KBM-7 (cell line): ENCODE measurements at places on chromosomes 6 and 20.
A peak's percentile ranks its signal among the peaks of the same experiment; 100 is the strongest.

DNA sequence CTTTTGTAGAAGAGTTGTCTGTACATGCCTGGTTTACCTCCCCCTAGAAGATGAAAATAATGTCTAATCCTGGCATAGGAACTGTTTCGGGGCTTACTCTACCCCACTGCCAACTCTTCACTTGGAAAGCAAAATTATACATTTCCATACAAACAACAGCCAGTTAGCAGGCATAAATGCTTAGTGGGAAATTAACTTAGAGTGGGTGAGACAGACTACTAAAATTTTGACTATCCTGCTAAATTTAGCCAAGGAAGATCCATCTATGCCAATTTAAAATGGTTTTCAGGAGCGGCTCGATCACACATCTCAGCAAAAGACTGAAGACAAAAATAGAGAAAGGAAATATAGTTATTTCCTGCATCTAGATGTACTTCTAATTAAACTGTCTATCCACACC lies 221.2 kb downstream of the TPBG start:
- no peak for DNase-seq

- DNase-seq: no peak
Observed at GRCh38 chr6:52227495-52227894, 16.8 kb downstream of the IL17F start.

GRCh38 chr6:875012-875411 lies 182.1 kb upstream of the EXOC2 start:
- DNase-seq: no peak

DNA sequence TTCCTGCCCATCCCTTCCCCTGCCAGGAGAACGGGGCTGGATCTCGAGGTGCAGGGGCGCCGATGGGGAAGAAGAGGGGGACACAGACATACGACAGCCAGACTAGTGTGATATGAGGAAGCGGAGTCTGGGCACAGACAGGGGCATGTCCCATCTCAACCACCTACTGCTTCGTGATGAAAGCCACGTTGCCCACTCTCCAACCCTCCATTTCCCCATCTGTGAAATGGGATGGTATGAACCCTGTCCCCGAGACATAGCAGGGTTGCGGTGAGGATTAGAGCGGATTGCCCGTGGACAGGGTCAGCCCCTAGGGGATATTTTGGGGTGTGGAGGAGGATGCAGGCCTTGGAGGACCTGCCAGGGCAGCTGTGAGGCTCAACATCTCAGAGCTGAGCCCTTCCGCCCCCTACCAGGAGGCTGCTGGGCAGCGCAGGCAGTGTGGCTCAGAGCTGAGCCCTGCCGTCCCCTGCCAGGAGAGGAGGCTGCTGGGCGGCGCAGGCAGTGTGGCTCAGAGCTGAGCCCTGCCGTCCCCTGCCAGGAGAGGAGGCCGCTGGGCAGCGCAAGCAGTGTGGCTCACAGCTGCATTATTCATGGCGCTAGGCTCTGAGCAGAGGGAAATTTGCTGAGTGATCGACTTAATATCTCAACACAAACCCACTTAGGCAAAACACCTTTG lies 71.7 kb downstream of the GRM4 start:
- no peak for DNase-seq

GRCh38 chr6:79038061-79038460 lies 40.0 kb downstream of the PHIP start:
- no peak for DNase-seq

GRCh38 chr20:56624786-56625681 lies 4.1 kb upstream of the TFAP2C start:
- DNase-seq: no peak

GRCh38 chr6:3415082-3415453 lies 41.8 kb downstream of the SLC22A23 start:
- DNase-seq: no peak

GRCh38 chr6:89260832-89261231 lies 43.7 kb upstream of the GABRR1 start:
- DNase-seq: peak; percentile 83

GRCh38 chr6:136501096-136501495 lies 49.1 kb downstream of the MAP7 start:
- DNase-seq: peak; percentile 45

- no peak for DNase-seq
Observed at GRCh38 chr20:37522260-37523011, 1.4 kb downstream of the NNAT start.

GRCh38 chr20:17835934-17836300 lies 132.7 kb downstream of the SNX5 start:
- DNase-seq: no peak

GRCh38 chr6:8130399-8130798 lies 28.1 kb upstream of the EEF1E1 start:
- no peak for DNase-seq

DNA sequence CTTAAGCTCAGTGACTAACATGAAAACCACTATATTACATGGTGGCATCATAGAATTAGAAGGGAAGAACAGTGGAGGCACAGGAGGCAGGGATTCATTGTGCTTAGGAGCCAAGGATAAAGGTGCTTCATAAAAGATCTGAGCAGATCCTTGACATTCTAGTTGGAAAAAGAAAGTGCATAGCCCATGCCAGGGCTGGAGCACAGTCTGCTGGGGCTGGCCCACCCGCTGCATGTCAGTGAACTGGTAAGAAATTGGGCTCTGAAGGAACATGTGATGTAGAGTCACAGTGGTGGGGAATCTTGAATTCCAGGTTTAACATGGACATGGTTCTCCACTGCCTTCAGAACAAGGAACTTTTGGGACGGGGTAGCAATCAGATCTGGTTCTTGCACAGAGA lies 20.4 kb downstream of the MYLIP start:
- DNase-seq: no peak

- no peak for DNase-seq
Observed at GRCh38 chr6:17186925-17187324, 85.1 kb downstream of the STMND1 start.

GRCh38 chr6:31874836-31875572 lies 3.8 kb downstream of the SLC44A4 start:
- no peak for DNase-seq

GRCh38 chr20:32963176-32963575 lies 41.1 kb downstream of the SUN5 start:
- DNase-seq: no peak

- DNase-seq: no peak
Observed at GRCh38 chr20:3560578-3560977, 89.8 kb downstream of the ATRN start.

GRCh38 chr20:63440366-63440955 lies 32.0 kb downstream of the KCNQ2 start:
- no peak for DNase-seq

GRCh38 chr6:50390416-50390815 lies 322.9 kb upstream of the TFAP2D start:
- no peak for DNase-seq

DNA sequence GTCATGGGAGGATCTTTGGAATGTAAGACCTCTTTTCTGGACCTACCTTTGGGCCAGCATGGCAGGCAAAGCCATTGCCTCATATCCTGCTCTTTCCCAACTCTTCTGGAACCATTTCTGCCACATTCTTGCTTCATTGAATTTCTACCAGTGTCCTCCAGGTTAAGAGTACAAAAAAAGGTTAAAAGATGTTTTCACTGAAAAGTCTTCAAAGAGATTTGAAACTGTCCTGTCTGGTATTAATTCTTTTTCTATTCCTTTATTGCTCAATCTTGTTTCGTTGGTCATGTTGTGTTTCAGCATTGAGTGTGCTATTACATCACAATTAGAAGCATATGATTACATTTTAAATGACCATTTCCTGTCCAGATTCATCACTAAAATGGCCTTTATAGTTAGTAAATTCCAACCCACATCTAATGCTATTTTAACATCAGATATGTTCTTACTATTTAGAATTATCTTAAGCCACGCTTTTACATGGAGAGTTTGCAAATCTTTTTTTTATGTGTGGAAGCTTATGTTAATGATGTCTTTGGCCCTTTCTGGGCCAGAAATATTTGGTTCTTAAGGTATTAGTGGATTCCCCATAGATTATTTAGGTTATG lies 450.9 kb downstream of the GJA1 start:
- DNase-seq: no peak

- peak; percentile 41 for DNase-seq
Observed at GRCh38 chr6:38034274-38034914, 214.9 kb downstream of the ZFAND3 start.

GRCh38 chr20:14741616-14742015 lies 404.2 kb upstream of the FLRT3 start:
- no peak for DNase-seq

- DNase-seq: no peak
Observed at GRCh38 chr6:47180633-47181032, 129.1 kb downstream of the TNFRSF21 start.

GRCh38 chr6:50264995-50265571 lies 215.4 kb upstream of the DEFB112 start:
- DNase-seq: peak; percentile 5

GRCh38 chr6:112221981-112222852 lies 32.1 kb downstream of the LAMA4 start:
- DNase-seq: no peak

- DNase-seq: no peak
Observed at GRCh38 chr6:14353281-14353680, 235.7 kb downstream of the CD83 start.

- no peak for DNase-seq
Observed at GRCh38 chr6:140193269-140193668, 818.8 kb upstream of the CITED2 start.

- DNase-seq: no peak
Observed at GRCh38 chr6:108831104-108831503, 17.1 kb upstream of the ARMC2 start.

- no peak for DNase-seq
Observed at GRCh38 chr6:41077536-41077935, 4.8 kb downstream of the NFYA start.

GRCh38 chr6:138346302-138347195 lies 31.2 kb upstream of the SMIM28 start:
- DNase-seq: no peak

DNA sequence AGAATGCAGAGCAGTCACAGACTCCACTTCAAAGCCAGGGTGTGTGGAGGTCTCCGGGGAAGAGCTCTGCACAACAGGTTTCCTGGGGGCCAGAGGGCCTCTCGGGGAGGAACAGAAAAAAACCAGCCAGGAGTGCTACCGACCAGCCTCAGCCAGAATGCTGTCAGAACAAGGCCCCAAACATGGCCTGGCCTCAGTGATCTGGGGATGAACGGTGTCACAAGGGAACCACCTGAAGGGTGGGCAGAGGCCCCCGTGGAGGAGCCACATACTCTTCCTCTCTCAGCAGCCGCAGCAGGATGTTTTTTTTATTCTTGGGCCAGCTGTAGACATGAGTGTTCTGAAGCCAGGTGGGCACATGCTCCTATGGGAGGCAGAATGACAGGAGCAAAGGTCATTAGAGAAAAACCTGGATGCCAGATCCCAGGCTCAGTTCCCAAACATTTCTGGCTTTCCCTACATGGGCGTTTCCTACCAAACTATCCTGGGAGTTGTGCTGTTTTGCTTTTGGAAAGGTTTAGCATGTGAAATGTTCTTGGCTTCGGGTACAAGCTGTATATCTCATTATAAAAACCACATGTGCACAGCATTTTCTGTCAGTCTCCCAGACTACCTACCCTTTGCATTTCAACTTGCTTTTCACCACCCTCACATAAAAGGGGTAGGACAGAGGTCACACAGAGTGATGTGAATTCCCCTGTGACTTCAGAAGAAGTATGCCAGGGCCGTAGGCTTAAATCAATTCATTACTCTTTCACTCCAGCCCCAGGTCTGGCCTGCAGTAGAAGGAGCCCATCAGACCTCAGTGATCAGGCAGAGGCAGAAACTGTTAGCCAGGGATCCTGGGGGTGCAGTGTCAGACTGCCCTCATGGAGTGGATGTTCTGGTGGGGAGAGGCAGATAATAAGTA lies 46.2 kb downstream of the TRAF3IP2 start:
- DNase-seq: no peak

DNA sequence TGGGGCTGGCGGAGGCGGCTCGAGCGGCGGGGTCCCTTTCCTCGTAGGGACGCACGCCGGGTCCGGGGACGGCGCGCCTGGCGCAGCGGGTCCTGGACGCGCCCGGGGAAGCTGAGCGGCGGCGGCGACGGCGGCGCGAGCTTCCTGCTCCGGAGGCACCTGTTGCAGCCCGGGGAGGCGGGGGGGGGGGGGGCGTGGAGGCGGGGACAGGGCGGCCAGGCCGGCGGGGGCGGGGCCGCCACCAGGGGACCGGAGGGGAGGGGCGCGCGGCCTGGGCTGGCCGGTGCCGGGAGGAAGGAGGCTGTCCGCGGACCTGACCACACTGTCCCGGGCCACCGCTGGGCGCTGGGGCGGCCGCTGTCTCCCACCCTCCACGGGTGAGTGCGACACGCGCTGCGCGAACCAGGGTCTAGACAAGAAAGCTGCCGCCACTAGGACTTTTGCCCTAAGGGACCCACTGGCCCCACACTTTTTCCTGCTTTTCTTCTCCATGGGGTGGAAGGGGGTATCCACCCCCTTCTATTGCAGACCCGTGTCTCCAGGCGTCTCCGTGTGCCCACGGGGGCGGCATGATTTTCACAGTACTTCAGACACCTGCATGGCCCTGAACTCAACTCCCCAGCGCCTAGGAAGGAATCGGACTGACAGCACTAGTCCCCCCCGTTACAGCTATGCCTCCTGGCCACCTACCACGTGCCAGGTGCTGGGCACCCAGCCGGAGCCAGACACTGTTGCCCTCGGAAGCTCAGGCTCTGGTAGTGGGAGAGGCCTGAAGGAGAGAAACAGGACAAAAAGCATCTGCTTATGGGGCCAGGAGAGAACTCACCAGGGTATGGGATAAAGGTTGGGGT lies at the start of gene NFATC2:
Gene NFATC2 (minus strand): TSS at position 149 of the 851 bp plus-strand sequence. CDS start 220 bp downstream, outside the sequence.
- DNase-seq: no peak

DNA sequence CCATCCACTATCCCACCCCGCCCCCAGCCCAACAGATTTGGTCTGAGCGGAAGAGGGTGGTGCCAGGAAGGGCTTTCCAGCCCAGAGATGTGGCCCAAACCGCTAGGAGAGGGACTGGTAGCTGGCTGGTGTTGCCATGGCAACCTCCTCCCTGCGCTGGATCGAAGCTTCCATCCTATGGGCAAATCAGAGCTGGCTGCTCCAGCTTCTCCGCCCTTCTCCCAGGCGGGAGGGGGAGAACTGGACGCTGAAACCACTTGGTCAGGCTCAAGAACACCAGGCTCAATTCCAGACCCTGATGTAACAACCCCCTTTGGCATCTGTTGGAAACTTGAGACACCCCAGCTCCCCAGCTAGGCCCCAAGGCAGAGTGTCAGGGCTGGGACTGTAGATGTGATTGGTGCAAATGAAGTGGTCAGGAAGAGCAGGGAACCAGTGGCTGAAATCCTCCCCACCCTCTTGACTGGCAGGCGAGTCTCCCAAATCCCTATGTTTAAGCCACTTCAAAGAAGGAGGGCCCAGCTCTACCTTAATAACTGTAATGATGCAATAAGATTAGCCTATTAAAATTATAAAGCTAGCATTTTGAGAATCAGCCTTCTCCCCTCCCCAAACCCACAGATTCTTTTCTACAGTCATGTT lies 4.2 kb downstream of the RIMS4 start:
- no peak for DNase-seq

GRCh38 chr20:36110994-36111393 lies 43.5 kb upstream of the EPB41L1 start:
- peak; percentile 52 for DNase-seq

GRCh38 chr20:10167040-10167439 lies 51.6 kb upstream of the SNAP25 start:
- no peak for DNase-seq

GRCh38 chr6:21438986-21439352 lies 154.6 kb upstream of the SOX4 start:
- DNase-seq: peak; percentile 76
